ENCODE measurements at places on chromosomes 5 and 9. TPM values are rescaled to one million over a fixed set of nuclear protein-coding genes. Genes with fewer than 3 reads are reported as not detected.

GRCh38 chr5:1347571-1347970 is 2.7 kb upstream of the CLPTM1L start:
- no peak for DNase-seq

- no peak for DNase-seq
Observed at GRCh38 chr5:157596487-157596886, 20.9 kb upstream of the ADAM19 start.

DNA sequence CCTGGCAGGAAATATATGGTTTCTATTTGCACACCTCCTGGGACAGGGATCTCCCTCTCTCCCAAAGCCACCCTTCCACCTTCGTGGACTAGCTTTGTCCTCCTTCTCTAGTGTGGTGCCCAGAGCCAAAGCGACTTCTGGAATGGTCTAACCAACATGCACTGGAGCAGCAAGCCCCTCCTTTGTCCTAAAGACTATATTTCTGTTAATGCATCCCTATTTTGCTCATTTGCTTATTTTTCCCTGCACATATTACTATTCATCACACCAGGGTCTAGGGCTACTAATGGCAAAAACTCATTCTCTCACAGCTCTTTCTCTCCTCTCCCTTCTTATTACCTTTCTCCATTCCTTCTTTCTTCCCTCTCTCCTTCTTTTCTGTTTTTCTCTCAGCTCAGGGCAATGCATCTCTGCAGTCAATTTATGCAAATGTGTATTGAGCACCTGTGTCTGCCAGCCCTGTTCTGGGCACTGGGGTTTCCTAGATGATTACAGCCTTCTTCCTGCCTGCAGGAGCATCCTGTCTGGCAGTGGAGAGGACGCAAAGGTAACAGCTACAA is 2.8 kb upstream of the NEURL1B start:
- DNase-seq, result no peak

DNA sequence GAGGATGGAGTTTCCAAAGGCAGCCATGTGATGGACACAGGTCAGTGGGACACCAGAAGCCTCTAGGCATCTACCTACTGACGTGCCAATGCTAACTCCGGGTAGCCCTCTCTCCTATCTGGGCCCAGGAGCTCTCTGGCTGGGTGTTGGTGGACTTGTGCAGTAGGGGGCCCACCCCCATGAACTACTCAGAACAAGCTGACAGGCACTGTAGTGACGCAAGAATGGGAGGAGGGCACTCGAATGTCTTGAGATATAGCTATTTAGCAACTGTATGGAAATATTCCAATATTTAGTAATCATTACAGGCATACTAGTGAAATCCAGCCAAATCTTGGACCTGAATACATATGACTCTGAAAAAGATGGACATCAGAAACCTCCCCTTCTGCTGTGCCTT is 5.7 kb upstream of the DOCK2 start:
- no peak for DNase-seq

- DNase-seq, result no peak
Observed at GRCh38 chr5:84524491-84524890, 139.8 kb upstream of the EDIL3 start.

DNA sequence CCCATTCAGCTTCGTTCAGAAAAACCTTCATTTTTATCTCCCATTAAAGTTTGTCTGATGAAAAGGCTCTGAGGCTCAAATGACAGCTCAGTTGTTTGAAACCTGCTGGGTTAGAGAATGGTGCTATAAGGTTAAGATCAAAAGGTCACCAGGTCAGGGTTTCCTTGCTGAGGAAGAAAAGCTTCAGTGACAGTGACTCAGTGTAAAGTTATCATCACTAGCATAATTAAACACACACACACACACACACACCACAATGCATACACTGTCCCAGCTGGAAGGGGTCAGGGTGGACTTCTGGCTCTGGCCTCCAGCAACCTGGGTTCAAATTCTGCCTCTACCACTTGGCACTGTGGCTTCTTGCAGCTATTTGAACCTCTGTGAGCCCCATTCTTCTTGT is 281.1 kb downstream of the DOCK8 start:
- no peak for DNase-seq

- no peak for DNase-seq
Observed at GRCh38 chr9:120928483-120929228, 2.1 kb upstream of the TRAF1 start.

PCDHB15 gene
- 4.3 TPM for total RNA-seq

INSL6 gene
- total RNA-seq, result not detected

SUSD3 gene
- total RNA-seq, result not detected
